Natural killer cell (primary cell): ENCODE measurements at places on chromosomes 16 and 17.

- DNase-seq: no peak
Measured at GRCh38 chr16:27474041-27474440, 72.1 kb downstream of the IL21R start.

- DNase-seq: peak; percentile 78
Measured at GRCh38 chr17:57987581-57988300, at the start of gene VEZF1. TSS of gene VEZF1 (minus strand) at chr17:57988254. CDS start at chr17:57988111, 143 bp downstream.

- DNase-seq: no peak
Measured at GRCh38 chr17:21017256-21017655, 25.6 kb downstream of the USP22 start.

GRCh38 chr16:73739049-73739769, 557.4 kb upstream of the PSMD7 start:
- no peak for DNase-seq

DNA sequence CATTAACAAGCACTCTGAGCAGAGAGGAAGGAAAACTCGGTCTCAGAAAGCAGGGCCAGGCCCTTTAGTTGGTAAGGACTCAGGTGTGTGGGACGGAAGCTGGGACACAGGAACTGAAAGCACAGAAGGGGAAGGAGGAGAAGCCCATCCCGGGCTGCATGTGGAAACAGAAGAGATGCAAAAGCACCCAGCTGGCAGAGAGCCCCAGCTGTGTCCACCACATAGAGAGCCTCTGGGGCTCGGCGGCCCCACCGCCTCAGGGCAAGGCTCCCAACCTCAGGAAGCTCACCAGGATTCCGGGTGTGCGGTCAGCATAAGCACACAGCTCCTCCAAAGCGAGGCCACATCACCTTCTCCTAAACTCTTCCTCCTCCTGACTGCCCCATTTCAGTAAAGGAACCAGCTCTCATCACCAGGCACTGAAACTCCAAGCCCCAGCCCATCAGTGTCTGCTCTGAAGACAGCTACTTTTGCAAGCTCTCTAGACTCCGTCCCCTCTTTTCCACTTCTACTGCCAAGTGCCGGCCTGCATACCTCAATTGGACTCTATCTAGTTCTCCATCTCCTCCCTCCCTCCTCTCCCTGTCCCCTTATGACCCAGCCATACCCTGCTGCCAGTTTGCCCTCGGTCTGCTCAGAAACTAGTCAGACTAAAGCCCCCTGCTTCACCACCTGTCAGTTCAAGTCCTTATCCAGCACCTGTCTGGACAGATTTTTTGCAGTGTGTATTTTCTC, 6.0 kb downstream of the ST3GAL2 start:
- DNase-seq: no peak

DNA sequence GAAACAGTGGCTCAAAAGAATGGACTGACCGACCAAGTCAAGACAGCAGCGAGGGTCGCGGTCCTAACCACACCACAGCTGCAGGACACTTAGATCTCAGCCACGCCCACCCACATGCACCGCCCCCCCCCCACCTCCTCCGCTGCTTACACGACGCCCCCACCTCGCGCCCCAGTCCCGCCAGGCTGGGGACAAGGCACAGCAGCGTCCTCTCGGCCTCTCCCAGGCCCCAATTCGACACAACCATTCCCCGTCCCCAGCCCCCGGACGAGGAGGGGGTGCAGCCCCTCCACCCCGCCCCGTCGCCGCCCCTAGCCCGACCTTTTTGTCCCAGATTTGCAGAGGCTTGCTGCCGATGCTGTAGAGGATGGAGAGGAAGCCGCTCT, 477 bp downstream of the CFAP20 start:
- peak; percentile 22 for DNase-seq

GRCh38 chr16:87003414-87003755, 313.8 kb downstream of the C16orf95 start:
- no peak for DNase-seq
